ENCODE measurements at places on chromosomes 2 and 18. TPM values are rescaled to one million over a fixed set of nuclear protein-coding genes. Genes with fewer than 3 reads are reported as not detected.

The PSMA8 gene
- total RNA-seq = not detected

The NT5DC4 gene
- 0.85 TPM for total RNA-seq

The CEP68 gene
- 11.1 TPM for total RNA-seq

The TBR1 gene
- total RNA-seq = not detected

The SALL3 gene
- 0.10 TPM for total RNA-seq

The CYP1B1 gene
- total RNA-seq = 10.1 TPM

The KANSL1L gene
- total RNA-seq = 4.3 TPM

The RTP5 gene
- not detected for total RNA-seq

The GCKR gene
- not detected for total RNA-seq

The TEKT4 gene
- total RNA-seq = 0.13 TPM

The ABCB11 gene
- total RNA-seq = not detected

The NGEF gene
- not detected for total RNA-seq

The DSG1 gene
- 3.9 TPM for total RNA-seq

The NEU2 gene
- not detected for total RNA-seq

The ATAD2B gene
- total RNA-seq = 22.8 TPM

The ALK gene
- not detected for total RNA-seq

The OTOS gene
- total RNA-seq = not detected

The SP140 gene
- total RNA-seq = 113 TPM

The KCNG2 gene
- total RNA-seq = not detected

The GKN2 gene
- not detected for total RNA-seq

The RNF152 gene
- 0.03 TPM for total RNA-seq

The THADA gene
- total RNA-seq = 32.6 TPM

The NETO1 gene
- total RNA-seq = not detected

The GRB14 gene
- total RNA-seq = not detected

The FEV gene
- total RNA-seq = not detected

The MPP4 gene
- not detected for total RNA-seq

The RPL31 gene
- 1,730 TPM for total RNA-seq

The CDK5R2 gene
- not detected for total RNA-seq

The AMER3 gene
- total RNA-seq = not detected

The HOXD9 gene
- total RNA-seq = not detected

The BMP10 gene
- not detected for total RNA-seq

The PELI1 gene
- 54.6 TPM for total RNA-seq

The REG3A gene
- total RNA-seq = not detected

The C2orf78 gene
- 0.51 TPM for total RNA-seq

The CHCHD5 gene
- 43.1 TPM for total RNA-seq

The FSIP2 gene
- total RNA-seq = 0.48 TPM

The MYO1B gene
- total RNA-seq = 3.6 TPM
